ENCODE measurements at places on chromosomes 16 and 17.

DNA sequence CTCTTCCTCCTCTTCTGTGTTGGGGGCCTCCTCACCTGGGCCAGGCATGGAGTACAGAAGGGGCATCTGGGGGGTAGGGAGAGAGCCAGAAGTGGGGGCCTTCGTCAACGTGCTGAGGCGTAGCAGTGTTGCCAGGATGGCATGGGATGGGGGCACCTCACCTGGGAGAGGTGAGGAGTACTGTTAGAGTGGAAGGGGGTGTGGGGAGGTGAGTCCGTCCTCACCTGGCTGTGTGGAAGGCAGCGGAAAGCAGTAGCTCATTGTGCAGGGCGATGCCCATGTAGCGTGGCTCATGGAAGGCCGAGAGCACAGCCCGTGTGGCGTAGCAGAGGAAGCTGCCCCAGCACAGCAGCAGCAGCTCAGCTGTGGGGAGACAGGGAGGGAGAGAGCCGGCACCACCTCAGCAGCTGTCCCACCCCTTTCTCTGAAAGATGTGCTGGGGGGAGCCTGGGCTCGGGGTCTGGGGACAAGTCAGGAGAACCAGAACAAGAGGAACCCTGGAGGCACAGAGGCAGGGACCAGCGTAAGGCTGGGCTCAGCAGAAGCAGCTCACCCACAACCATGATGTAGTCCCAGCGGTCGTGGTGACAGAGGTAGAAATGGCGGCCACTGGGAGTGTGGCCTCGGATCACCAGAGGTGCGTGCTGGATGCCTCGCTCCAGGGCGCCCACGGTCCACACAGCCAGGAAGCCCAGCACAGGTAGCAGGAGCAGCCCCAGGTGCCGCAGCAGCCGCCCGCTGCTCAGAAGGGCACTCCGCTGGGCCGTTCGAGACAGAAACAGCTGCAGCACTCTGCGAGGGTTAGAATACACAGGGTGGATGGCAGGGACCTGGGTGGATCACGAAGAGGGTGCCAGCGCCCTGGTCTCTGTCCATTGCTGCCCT, 9.0 kb downstream of the GPR179 start:
- DNase-seq, result no peak

GRCh38 chr17:79255926-79256585, 181.4 kb downstream of the ENGASE start:
- no peak for DNase-seq

- no peak for DNase-seq
These were observed 20.0 kb downstream of the NUP93 start for GRCh38 chr16:56749672-56750491.

- DNase-seq, result no peak
These were observed 83.6 kb downstream of the RGS9 start for GRCh38 chr17:65220732-65221131.

DNA sequence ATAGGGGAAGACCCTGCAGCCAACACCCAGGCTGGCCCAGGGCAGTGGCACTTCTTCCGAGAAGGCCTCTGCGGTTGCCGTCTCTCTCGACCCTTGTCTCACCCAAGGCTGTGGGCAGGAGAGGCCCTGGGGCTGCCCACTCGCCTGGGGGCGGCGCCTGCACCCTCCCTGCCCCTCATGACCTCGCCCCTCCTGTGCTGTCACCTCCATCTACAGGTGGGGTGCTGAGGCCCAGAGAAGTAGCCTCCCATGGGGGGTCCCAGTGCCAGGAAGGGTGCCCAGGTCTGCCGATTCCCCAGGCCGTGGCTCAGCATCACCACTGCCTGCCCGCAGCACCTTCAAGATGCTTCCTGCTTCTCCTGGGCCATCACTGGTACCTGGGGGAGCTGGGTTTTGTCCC, 992 bp downstream of the NLRC3 start:
- DNase-seq, result no peak

Data from GM23338 (cell line).